CD4-positive, alpha-beta T cell treated with Interleukin-17A for 1 hour (primary cell): ENCODE measurements at places on chromosomes 11 and 22.

GRCh38 chr22:29331213-29331612 is 15.7 kb upstream of the RASL10A start:
- DNase-seq = no peak

GRCh38 chr11:64687204-64687603 is 35.8 kb downstream of the NRXN2 start:
- no peak for DNase-seq

GRCh38 chr22:46984751-46985506 is 222.5 kb downstream of the TBC1D22A start:
- no peak for DNase-seq

DNA sequence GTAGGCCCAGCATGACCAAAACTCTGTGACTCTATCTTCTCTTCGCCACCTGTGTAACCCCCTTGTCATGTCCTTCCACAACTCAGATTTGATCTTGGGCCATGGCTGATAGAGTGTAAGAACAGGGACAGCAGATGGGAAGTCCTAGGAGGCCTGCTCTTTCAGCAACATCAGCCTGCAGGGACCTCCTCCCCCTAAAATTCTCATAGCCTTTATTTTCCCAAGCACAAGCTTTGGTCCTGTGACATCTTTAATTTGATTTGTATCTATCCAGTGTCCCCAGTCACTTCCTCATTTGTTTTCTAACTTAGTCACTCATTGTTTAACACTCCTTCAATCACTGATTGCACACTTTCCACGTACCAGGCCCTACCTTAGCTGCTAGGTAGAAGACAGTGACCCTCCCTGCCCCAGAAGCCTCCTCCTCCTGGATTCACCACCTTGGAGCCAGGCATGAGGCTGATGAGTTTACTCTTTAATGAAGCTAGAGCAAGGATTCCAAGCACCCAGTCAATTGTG is 5.3 kb downstream of the UBQLN3 start:
- DNase-seq = no peak

GRCh38 chr11:14237444-14237961 is 121.5 kb downstream of the RRAS2 start:
- DNase-seq = peak; percentile 21

- no peak for DNase-seq
Measured at GRCh38 chr11:31641477-31642062, 132.0 kb downstream of the ELP4 start.

GRCh38 chr11:8652140-8652539 is 30.3 kb downstream of the TRIM66 start:
- no peak for DNase-seq

DNA sequence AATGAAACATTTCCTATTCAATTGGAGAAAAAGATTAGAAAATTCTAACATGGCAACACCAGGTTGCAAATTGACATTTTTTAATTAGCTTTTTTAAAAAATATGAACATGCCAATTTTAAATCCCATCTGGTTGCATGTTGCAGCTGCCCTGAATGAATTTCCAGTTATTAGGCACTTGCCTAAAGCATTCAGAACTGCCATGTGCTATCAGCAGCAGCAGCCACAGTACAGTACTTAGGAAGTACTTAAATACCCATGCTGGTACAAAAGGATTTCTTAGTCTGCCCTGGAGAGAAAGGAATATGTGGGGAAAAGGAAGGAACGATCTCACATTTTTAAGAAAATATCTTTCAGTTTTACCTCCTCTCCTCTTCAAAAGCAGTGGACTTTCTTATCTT is 46.2 kb downstream of the FAM168A start:
- no peak for DNase-seq

GRCh38 chr11:122778148-122778547 is 60.2 kb upstream of the CRTAM start:
- DNase-seq = no peak

DNA sequence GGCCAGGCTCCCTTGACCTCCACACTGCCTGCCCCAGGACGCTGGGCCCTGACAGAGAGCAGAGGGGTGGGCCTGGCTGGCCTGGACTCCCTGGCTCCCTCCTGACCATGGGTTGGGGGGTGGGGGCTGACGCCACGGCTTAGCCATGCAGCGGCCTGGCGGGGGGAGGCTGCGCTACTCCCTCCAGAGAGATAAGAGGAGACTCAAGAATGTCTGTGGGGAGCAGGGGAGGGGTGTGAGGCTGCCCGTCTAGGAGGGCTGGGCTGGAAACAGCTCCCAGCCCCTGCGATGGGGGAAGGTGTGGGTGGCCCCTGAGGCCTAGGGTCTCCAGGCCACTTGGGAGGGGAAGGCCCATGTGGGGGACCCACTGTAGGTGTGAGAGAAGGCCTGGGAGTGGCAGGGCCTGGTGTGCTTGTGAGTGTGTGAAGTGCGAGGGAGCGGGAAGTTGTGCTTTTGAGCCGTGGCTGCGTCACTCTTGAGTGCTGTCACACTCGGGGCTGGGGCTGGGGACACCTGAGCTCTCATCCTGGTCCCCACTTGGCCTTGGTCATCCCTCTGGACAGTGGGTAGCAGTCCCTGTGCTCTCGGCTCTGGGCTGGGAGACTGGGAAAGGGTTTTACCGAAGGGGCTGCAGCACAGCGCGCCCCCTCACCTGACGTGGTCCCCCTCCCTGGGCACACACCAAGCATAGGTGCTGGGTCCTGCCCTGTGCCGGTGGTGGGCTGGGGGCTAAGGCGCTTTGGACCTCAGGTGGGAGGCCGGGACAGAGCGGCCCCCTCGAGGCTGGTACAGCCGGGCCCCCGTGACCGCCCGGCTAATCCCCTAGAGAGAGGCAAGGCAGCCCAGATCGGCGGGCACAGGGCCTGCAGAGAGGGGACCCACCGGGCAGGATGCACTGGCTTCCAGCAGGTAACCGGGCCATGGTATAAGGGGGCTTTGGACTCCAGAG is 2.4 kb downstream of the MYRF start:
- no peak for DNase-seq

DNA sequence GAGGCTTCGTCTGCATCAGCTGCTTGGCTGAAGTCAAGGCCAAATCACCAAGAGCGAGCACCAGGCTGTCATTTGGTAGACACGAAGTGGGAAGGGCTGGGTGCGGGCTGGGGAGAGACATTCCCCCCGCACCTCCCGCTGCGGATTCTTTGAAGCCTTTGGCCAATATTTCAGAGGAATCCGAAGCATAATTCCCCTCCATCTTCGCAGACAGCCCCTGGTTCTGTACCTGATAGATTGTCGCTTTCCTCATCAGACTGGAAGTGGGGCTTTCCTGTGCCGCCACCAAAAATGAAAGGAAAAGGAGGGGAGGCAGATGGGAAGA is 15.3 kb downstream of the BLID start:
- no peak for DNase-seq

- peak; percentile 19 for DNase-seq
Measured at GRCh38 chr11:6377902-6378639, 12.2 kb upstream of the SMPD1 start.

- no peak for DNase-seq
Measured at GRCh38 chr22:25930788-25931310, 188.9 kb downstream of the MYO18B start.

GRCh38 chr11:130817330-130817944 is 98.8 kb downstream of the SNX19 start:
- DNase-seq = no peak

GRCh38 chr22:19604711-19605268 is 80.6 kb upstream of the CLDN5 start:
- DNase-seq = no peak

DNA sequence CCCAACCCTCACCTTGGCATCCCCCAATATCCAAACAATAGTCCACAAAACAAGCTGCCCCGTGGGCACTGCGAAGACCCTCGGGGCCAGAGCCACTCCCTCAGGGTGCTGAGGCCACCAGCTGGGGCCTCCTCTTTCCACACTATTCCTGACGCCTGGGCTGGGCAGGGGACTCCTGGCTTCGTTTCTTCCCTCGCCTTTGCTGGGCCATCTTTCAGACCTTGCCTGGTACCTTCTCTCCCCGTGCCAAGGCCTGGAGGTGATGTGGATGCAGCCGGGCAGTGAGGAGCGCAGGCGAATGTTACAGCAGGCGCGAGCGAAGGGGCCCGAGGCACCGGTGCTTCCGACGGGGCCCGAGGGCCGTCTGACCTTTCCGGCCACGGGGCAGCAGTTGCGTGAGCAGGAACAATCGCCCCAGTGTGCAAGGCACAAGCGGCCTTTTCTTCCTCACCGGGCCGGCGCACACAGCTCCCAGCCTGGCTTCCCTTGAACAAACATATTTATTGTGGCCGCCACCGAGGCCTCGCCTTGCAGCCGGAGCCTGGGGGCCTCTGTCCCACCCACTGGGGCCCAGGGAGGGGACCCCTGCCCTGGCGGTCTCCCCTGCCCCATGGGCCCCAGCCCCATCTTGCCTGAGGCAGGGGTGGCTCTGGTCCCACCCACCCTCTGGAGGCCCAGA is 32.6 kb upstream of the KCNQ1OT1 start:
- DNase-seq = no peak

GRCh38 chr11:76088511-76088910 is 117.8 kb downstream of the WNT11 start:
- no peak for DNase-seq

DNA sequence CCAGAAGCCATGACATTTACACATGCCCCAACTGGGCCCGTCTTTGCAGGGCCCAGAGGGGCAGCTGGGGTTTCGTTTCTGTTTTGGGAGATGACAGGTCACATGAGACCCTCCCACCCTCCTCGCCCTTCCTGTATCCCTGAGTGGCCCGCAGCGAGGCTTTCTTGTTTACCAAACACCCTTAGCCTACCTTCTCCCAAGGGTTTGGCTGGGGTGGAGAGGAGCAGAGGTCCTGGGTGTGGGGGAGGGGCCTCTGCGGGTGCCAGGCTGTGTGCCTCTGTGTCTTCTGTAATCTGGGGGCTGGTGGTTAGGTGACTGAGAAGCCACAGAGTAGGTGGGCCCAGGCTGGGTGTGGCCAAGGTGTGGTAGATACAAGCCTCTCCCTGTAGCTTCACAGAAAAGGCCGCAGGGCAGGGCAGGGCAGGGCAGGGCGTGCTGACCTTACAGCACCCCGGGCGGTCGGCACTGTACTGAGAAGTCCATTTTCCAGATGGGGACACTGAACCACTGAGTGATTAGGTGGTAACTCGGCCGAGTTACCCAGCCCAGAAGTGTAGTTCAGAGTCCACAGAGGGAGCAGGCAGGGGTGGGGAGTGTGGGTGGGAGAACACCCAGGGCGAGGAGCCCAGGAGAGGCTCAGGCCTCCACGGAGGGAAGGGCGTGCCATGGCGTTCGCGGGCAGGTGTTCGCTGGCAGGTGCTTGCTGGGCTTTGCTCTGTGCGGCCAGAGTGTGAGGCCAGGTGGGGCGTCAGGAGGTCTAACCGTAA is 8.7 kb downstream of the PRR5 start:
- DNase-seq = peak; percentile 50

DNA sequence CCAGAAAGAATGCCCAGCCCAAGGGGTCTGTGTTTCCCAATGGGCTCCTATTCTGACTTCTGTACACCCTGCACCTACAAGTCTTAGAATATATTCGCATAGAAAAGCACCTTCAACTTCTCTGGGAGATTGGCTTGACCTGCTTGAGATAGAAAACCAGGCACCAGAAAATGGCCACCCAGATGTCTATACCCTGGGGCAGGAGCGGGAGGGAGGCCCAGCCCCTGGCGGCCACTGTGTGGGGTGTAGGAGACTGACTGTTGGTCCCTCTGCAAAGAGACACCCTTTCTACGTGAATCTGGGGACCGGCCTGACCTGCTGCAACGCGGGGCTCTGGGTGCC is 8.5 kb downstream of the DENND6B start:
- no peak for DNase-seq

DNA sequence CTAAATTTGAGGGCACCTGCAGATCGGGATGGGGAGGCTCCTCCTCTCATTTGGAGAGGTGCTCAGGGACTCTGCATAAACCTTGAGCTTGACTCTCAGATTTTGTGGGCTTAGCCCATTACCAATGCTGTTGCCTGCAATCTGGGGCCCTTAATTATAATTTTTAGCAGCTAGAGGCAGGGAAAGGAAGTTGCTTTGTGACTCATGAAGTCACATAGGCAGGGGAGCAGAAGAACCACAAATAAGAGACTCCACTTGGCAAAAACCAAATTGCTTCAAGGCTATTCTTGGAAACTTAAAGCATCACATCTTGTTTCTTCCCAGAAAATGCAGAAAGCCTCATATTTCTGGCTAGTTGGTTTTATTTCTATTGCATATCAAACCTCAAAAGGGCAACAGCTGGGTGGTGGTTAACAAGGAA is 46.9 kb downstream of the MICAL2 start:
- peak; percentile 29 for DNase-seq

DNA sequence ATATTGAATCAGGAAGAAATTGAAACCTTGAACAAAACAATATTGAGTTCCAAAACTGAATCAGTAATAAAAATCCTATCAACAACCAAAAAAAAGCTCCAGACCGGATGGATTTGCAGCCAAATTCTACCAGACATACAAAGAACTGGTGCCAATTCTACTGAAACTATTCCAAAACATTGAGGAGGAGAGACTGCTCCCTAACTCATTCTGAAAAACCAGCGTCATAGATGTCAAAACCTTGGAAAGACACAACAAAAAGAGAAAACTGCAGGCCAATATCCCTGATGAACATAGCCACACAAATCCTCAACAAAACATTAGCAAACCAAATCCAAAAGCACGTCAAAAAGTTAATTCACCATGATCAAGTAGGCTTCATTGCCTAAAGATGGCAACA is 353.8 kb downstream of the TMEM135 start:
- no peak for DNase-seq

- no peak for DNase-seq
Measured at GRCh38 chr22:37379085-37379484, 48.2 kb downstream of the ELFN2 start.

DNA sequence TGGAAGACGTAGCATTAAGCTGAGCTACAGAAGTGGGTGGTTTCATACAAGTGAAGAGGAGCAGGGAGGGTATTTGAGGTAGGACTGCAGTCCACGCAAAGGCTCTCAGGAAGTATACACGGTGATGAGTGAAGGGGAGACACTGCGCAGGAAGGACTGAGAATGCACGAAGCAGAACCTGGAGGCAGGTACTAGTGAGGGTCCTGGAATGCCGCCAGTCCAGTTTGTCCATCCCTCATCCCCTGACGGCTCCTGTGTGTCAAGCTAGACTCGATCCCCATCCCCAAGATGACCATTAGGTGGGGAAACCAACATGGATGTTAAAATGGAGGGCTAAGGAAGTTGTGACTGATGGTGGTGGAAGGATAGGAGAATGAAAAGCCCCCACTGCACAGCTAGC is 23.8 kb downstream of the ART5 start:
- no peak for DNase-seq

GRCh38 chr22:20155330-20156041 is 4.6 kb upstream of the CCDC188 start:
- DNase-seq = peak; percentile 25

GRCh38 chr22:37126383-37126782 is 16.9 kb upstream of the TMPRSS6 start:
- DNase-seq = no peak

- peak; percentile 80 for DNase-seq
Measured at GRCh38 chr22:41925783-41926460, 684 bp downstream of the TNFRSF13C start.

- no peak for DNase-seq
Measured at GRCh38 chr22:46251266-46251665, 1.2 kb upstream of the CDPF1 start.
